ENCODE measurements at places on chromosomes 3 and 15.

- no peak for DNase-seq
These were observed 48.8 kb downstream of the GLB1 start for GRCh38 chr3:33047842-33048834.

GRCh38 chr15:66287461-66288057, 5.8 kb upstream of the DIS3L start:
- DNase-seq: no peak

DNA sequence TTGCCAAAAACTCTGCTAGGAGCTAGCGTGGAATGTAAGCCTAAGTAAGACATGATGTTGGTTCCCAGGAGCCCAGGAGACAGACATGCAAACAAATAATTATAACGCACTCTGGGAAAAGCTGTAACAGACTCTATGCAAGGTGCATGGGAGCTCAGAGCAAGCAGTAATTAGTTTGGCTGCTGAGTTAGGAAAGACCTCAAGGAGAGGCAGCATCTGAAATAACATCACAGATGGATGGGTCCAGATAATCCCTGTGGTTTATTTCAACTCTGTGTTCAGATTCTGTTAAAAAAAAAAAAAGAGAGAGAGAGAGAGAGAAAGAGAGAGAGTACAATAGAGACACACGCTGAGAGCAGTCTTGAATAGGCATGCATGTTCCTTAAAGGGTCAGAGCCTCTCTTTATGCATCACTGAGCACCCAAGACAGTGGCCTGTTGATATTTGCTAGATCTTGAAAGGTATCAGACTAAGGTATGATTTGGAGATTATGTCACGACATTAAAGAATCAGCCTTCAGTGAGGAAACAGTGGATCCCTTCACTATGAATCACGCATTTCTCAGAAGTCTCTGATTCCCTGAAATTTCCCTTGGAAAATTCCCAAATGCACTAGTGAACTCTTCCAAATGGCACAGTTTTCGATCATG, 124.4 kb upstream of the LIPC start:
- no peak for DNase-seq

GRCh38 chr3:17964108-17964507, 221.7 kb upstream of the TBC1D5 start:
- DNase-seq: no peak

GRCh38 chr15:88908123-88908522, 5.1 kb downstream of the MFGE8 start:
- no peak for DNase-seq

DNA sequence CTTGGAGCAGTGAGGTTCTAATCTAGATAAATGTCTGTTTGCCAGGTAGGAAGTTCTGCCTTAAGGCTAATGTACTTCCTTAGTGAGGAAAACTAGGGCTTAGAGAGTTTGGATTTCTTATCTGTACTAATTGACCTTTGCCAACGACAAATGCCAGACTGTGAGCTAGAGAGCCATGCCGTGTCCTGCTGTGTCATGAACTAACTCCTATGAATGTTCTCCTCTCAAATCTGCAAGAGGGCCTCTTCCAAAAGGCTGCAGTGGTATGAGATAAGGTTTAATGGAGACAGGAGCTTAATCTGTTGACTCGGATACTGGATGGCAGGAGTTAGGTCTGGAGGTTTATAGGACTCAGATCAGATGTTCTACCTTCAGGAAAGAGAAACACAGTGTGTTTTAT, 524.9 kb downstream of the NTRK3 start:
- no peak for DNase-seq

- DNase-seq: no peak
These were observed 26.8 kb downstream of the STARD5 start for GRCh38 chr15:81297147-81297572.

GRCh38 chr3:44712455-44713075, at the start of gene ZNF502:
ZNF502 (plus strand) TSS chr3:44712660; CDS start chr3:44720262, 7,602 bp downstream.
- DNase-seq: peak; percentile 21

- no peak for DNase-seq
These were observed 98.6 kb downstream of the DNASE1L3 start for GRCh38 chr3:58112185-58112535.

DNA sequence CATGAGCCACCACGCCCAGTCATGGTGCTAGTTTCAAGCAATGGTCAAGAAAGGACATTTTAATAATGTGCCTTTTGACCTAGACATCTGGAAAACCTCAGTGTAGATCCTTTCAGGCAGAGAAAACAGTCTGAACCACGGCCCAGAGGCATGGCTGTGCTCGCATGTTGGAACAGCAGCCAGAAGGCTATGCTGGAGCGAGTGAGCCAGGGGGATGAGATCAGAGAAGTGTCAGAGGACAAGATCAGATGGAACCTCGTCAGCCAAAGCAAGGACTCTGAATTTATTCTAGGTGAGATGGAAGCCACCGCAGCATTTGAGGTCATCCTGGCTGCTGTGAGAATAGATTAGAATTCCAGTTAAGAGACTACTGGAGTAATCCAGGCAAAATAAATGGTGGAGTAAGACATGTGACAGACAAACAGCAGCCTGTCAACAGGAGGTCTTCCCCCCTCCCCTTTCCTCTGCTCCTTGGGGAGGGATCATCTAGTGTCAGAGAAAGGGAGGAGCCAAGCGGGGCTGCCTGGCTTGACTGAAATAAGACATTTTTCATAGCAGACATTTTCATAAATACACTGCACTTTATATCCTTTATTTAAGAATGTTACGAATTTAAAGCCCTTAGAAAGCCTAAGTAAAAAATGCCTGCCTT, 40.4 kb upstream of the ACKR4 start:
- no peak for DNase-seq

- DNase-seq: no peak
These were observed 276.0 kb upstream of the TTC14 start for GRCh38 chr3:180325958-180326357.

DNA sequence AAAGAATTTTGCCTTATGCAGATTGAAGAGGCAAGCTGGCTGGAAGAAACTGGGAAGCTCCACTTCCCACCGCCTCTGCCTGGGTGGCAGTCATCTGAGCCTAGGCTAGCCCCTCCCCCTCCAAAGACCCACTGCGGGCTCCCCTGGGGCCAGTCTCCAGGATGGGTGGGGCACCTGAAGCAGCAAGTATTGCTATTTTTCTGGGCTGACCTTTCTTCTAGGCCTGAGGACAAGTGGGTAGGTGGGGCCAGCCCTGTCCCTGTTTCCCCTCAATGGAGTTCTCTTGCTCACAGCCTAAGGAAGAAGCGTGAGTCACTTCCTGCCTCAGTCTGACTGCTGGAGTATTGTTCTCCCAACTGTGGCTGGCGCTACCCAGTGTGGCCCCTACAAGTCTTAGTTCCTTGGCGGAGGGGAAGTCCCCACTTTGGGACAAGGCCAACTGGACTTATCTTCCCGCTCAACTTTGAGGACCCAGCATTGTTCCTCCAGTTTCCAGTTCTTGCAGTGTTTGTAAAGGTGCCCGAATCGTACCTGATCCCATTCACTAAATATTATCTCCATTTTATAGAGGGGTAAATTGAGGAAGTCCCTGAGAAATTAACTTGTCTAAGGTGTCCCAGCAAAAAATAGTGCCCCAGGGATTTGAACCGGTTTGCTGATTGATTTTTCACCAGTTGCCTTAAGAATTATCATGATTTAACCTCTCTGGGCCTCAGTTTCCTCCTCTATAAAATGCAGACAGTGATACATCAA, 1.4 kb downstream of the FURIN start:
- no peak for DNase-seq

DNA sequence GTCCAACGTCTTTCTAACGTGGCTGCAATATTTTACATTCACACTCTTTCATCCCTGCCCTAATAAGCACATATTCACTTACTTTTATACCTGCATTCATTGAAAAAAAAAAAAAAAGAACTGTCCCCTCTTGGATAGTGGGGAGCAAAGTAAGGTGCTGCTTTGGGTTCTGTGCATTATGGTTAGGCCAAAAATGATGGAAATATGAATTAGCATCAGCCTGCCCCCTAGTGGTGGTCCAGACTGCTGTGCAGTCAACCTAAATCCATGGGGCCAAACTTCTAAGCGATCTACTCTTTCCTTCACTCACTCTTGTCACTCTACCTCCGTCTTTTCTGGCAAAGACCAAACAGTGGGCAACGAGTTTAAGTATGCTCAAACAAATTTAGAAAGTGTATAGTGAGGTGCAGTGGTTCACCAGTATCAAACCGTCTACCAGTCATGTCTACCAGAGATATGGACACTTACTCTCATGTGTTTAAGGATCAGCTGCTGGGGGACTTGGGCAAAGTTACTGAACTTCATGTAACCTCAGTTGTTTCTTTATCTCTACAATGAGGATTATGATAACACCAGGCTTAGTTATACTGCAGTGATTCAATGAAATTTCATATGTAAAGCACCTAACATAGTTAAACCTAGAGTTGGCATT, 61.5 kb upstream of the GRM7 start:
- no peak for DNase-seq

- DNase-seq: no peak
These were observed 2.0 kb upstream of the IL20RB start for GRCh38 chr3:136955813-136956212.

- DNase-seq: no peak
These were observed 232.7 kb downstream of the MECOM start for GRCh38 chr3:169430707-169431404.

DNA sequence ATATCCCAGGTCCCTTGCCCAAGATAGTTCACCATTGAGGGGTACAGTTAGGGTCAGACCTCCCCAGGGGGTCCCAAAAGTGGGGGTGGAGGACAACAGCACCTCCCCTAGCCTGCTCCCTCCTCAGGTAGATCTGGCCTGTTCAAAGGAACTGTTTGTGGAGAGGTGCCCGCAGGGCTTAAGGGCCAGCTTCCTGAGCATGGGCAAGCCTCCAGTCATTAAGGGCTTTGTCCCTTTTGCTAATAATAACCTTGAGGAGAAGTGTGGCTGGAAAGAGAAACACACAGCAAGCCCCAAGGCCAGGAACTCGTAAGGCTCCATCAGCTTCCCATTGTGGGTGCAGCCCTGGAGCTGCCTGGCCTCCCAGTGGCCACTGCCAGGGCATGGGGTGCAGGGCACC, 47.4 kb downstream of the ISG20 start:
- no peak for DNase-seq
